NCI-H510A treated with DMSO at 0.1 percent for 48 hours (cell line): ENCODE measurements at places on chromosomes 3 and 15.

DNA sequence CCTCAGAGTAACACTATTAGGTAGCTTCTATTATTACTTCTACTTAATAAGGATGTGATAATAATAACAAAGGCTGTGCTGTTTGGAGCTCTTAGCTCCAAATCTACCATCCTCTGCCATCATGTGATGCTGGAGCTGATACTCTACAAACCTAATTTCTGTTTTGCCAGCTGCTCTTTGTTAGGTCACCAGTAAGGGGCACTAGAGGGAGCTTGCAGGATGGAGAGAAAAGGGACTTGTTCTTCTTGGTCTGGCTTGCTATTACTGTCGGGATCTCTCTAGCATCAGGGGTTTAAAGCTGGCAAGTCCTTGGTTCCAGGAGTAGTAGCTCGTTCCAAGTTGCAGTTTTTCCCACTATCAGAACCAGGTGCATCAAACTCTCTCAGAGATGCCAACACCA, 194.9 kb upstream of the KBTBD8 start:
- no peak for DNase-seq

DNA sequence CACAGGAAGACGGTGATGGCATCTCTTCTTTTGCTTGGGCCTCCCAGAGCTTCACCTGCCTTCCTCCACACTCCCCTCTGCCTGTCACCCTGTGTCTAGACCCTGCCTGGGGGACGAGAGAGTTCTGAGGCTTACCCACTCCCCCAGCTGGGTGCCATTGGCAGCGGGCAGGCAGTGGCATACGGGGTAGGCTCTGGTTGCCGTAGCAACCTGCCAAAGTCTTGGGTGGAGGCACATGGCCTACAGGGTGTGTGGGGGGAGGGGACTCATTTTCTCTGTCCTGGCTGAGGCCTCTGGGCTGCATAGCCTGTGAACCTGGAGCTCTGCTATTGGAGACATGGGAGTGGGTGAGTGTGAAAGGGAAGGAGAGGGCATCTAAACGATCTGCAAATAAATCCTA, 4.4 kb downstream of the INSYN1 start:
- DNase-seq: no peak

DNA sequence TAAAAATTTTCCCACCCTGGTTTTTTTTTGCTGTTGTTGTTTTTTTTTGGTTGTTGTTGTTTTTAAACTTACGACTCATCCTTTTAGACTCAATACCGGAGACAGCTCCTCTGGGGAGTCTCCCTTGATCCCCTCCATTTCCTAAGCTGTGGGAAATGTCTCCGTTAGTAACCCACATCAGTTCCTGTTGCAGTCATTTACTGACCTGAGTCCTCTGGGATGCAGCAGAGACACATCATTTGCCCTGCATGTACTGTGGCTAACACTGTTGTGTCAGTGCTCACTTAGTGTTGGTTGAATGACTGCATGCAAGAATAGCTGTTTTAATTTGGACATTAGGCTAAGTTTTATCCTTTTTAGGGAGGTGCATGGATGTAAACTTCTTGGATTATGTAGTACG, 83.8 kb downstream of the MBNL1 start:
- no peak for DNase-seq

- no peak for DNase-seq
These were observed 477.5 kb downstream of the LPP start for GRCh38 chr3:188631291-188632010.
